ENCODE measurements at places on chromosomes 7 and 10. TPM values are rescaled to one million over a fixed set of nuclear protein-coding genes. Genes with fewer than 3 reads are reported as not detected.

GRCh38 chr10:107740962-107741690 is 576.6 kb upstream of the SORCS1 start:
- H3K4me1 ChIP-seq, result no peaks in the 10 kb centered on the region
- no peaks in the 10 kb centered on the region for H3K36me3 ChIP-seq
- no peak overlapping the region for H3K4me3 ChIP-seq
- no peak overlapping the region for H3K27ac ChIP-seq
- H3K27me3 ChIP-seq, result no peaks in the 10 kb centered on the region

DNA sequence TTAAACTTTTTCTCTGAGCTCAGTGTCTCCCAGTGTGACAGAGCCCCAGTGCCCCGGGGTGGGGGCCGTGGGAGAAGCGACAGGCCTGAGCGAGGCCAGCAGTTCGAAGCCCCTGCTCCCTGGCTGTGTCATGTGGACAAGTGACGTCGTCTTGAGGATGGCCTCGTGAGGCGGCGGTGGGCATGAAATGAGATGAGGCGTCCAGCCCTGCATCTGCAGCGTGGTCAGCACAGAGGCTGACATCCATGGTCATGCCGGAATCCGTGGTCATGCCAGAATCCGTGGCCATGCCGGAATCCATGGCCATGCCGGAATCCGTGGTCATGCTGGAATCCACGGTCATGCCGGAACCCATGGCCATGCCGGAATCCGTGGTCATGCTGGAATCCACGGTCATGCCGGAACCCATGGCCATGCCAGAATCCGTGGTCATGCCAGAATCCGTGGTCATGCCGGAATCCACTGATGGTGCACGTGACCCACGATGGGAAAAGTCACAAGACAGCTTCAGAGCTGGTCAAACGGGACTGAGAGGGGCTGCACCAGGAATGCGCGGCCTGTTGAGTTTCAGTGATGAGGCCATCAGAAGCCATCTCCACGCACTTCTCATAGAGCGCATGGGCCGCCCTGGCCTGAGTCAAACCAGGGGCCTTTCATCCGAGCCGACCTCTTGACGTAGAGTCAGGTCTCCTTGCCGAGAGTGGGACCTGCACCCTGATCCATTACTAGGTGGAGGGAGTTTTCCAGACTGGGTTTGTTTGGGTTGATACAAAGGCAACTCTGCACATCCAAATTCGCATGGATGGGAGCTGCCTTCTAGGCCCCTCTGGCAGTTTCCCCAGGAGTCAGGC is 342.5 kb downstream of the PTPRN2 start:
- no peak overlapping the region for H3K27ac ChIP-seq
- no peaks in the 10 kb centered on the region for H3K4me1 ChIP-seq
- no peaks in the 10 kb centered on the region for H3K36me3 ChIP-seq
- peak; percentile 38 for DNase-seq
- H3K27me3 ChIP-seq, result no peaks in the 10 kb centered on the region

- H3K4me1 ChIP-seq, result no peaks in the 10 kb centered on the region
- H3K36me3 ChIP-seq, result peaks cover under 1% of the 10 kb centered on the region
- H3K27me3 ChIP-seq, result no peaks in the 10 kb centered on the region
Measured at GRCh38 chr7:149220534-149220933, 18.9 kb upstream of the ZNF212 start.

DNA sequence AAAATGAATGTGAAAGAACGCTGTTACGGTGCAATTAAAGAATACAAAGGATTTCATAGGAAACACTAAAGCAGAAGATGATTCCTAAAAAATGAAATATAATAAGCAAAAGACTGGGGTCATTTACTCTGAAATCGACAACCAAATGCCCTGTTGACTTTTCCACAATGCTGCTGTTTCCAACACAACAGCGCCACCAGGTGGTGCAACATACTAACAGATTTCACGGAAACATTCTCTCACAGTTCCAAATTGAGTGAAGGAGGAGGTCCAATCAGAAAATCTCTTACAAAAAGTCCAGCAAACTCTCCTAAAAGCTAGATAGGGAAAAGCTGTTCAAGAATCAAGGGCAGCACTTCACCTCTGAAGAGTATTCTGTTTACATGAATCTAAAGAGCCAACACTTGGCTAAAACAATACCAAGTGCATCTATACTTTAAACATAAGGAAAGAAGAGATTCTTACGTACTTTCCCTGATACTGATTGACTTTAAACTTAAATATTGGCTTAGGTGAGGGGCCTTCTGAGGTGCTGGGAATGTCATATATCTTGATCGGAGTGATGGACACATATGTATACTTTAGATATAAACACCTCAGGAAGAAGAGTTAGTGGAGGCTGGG is 55.9 kb downstream of the UPF2 start:
- H3K27me3 ChIP-seq, result no peaks in the 10 kb centered on the region
- peak; percentile 79 for DNase-seq
- H3K4me1 ChIP-seq, result no peaks in the 10 kb centered on the region
- no peak overlapping the region for H3K4me3 ChIP-seq

GRCh38 chr10:33412653-33413361 is 78.3 kb upstream of the NRP1 start:
- H3K4me3 ChIP-seq, result no peak overlapping the region
- H3K27ac ChIP-seq, result peak overlapping the region; percentile 16
- DNase-seq, result peak; percentile 48
- no peaks in the 10 kb centered on the region for H3K36me3 ChIP-seq

GRCh38 chr10:90915766-90916075 is 5.2 kb downstream of the ANKRD1 start:
- H3K36me3 ChIP-seq, result no peaks in the 10 kb centered on the region
- no peak for DNase-seq
- peak overlapping the region; percentile 46 for H3K27ac ChIP-seq
- H3K4me3 ChIP-seq, result no peak overlapping the region

DNA sequence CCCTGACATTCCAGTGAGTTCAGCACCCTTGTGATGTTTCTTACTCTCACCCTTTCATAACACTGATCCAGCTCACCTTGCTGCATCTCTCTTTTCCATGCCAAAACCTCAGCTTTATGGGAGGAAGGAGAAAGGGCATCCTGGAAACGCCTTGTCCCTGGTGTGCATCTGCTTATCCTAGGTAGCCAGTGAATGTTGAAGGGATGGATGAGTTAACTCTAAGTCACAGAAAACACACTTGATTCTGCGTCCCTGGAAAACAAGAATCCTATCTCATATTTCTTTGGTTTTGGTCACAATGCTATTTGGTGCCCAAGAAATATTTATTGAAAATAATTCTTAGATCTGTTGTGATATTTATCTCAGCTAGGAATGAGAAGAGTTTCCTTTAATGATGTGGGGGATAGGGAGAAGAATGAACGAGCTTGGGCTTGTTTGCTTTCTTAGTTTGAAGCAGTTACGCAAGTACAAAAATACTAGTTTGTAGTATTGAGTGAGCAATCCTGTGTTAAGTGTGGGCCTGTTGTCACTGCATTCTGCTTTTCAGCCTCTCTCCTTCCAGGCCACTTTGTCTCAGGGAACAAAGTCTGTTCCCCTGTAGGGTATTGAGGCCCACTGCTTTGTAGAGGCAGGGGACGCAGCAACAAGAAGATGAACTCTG is 126.5 kb downstream of the ARID5B start:
- H3K27me3 ChIP-seq, result no peaks in the 10 kb centered on the region
- no peak for DNase-seq
- peaks cover 16% of the 10 kb centered on the region for H3K4me1 ChIP-seq
- H3K4me3 ChIP-seq, result no peak overlapping the region
- no peaks in the 10 kb centered on the region for H3K36me3 ChIP-seq

- no peaks in the 10 kb centered on the region for H3K4me1 ChIP-seq
- no peaks in the 10 kb centered on the region for H3K36me3 ChIP-seq
- H3K27me3 ChIP-seq, result no peaks in the 10 kb centered on the region
- no peak for DNase-seq
Measured at GRCh38 chr10:121511943-121512342, 86.3 kb downstream of the FGFR2 start.

DNA sequence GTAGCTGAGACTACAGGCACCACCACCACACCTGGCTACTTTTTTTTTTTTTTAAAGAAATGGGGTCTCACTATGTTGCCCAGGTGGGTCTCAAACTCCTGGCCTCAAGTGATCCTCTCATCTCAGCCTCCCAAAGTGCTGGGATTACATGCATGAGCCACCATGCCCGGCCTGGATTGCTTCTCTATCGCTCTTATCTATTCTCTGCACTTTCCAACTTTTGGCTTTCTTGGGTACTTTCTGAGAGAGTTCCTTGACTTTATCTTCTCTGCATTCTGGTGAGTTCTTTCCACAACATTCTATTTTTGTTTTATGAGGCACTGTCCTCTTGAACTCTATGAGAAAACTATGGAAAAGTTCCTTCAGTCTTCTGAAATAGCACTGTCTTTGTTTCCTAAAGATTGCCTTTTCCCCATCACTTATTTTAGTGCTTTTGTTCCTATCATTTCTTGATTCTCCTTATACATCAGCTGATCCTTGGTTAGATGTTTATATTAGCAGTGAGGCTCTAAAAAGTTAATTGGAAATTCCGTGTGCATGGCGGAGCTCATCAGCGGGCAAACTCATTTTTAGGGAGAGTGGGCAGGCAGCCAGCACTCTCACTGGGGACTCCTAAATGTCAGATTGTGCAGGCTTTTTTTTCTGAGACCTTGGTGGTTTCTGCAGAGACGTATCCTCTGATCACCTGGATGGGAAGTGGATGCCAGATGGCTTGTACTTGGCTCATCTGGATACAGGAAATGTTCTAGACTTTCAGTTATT is 43.9 kb downstream of the HIP1 start:
- DNase-seq, result no peak
- no peak overlapping the region for H3K27ac ChIP-seq
- H3K36me3 ChIP-seq, result no peaks in the 10 kb centered on the region
- H3K27me3 ChIP-seq, result no peaks in the 10 kb centered on the region

GRCh38 chr7:140639366-140640053 is 1.1 kb downstream of the DENND2A start:
- H3K27me3 ChIP-seq, result peaks cover 21% of the 10 kb centered on the region
- H3K36me3 ChIP-seq, result no peaks in the 10 kb centered on the region
- DNase-seq, result peak; percentile 76
- H3K27ac ChIP-seq, result peak overlapping the region; percentile 66

DNA sequence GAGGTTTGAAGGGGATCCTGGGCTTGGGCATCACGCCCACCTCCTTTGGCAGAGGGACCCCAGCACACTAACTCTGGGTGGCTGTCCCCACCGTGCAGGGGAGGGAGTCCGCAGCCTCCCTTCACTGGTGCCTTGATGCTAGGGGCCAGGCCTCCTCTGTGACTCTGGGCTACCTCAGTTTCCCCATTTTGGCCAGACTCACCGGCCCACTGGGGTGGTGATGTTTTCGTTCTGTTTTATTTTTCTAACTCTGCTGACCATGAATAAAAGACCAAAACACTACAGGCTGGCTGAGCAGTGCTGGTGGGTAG is 503 bp upstream of the TRIP6 start:
- no peaks in the 10 kb centered on the region for H3K36me3 ChIP-seq
- peak overlapping the region; percentile 77 for H3K4me3 ChIP-seq
- H3K27ac ChIP-seq, result peak overlapping the region; percentile 83

DNA sequence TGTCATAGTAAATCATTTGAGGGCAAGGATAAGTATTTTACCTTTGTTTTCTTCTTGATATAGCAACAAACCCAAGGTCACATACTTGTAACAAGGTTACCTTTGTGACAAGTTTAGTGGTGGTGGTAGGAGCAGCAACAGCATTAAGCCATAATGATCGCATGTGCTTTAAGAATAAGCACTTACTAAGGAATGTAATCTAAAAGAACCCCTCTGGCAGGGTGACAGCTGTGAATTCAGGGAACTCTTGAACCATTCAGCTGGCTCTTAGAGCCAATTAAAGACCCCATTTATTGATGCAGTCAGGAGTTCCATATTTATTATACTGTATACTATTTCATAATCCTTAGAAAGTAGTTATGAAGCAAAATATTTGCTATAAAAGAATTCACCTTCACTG is 370.8 kb downstream of the EXOC4 start:
- no peak overlapping the region for H3K27ac ChIP-seq
- DNase-seq, result no peak
- H3K4me1 ChIP-seq, result no peaks in the 10 kb centered on the region
- H3K27me3 ChIP-seq, result no peaks in the 10 kb centered on the region
- no peak overlapping the region for H3K4me3 ChIP-seq
- no peaks in the 10 kb centered on the region for H3K36me3 ChIP-seq

- H3K4me1 ChIP-seq, result no peaks in the 10 kb centered on the region
- no peak overlapping the region for H3K27ac ChIP-seq
- no peaks in the 10 kb centered on the region for H3K27me3 ChIP-seq
Measured at GRCh38 chr7:80736371-80737125, 98.1 kb downstream of the CD36 start.

The FBXL13 gene
- 0.52 TPM for total RNA-seq

The HABP2 gene
- not detected for total RNA-seq

The PLXNA4 gene
- total RNA-seq, result 0.88 TPM

The TYSND1 gene
- 2.4 TPM for total RNA-seq

The OR2A5 gene
- not detected for total RNA-seq

The C10orf62 gene
- not detected for total RNA-seq

The AKR1C8 gene
- not detected for total RNA-seq

The CDC14C gene
- not detected for total RNA-seq

The TMEM229A gene
- not detected for total RNA-seq

Measured in psoas muscle (tissue), 8 donors.